ENCODE measurements at places on chromosomes 1 and 21.

GRCh38 chr1:192977089-192977706 lies 82.0 kb downstream of the UCHL5 start:
- DNase-seq = no peak

DNA sequence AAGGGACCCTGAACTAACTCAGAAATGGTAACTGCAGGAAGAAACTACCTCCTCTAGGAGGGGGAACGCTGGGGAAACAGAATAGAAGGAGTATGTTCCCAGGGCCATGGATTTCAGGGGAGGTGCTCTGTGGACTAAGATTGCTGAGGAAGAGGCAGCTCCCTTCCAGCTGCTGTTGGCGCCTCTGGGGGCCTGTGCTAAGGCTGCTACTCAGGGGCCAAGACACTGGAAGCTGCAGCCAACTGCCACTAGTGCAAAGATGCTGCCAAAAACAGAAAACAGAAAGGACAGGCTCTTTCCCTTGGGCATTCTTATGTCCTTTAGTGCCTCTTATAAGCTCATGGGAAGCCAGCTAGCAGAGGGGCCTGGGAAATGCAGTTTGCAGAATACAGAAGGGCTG lies 58.0 kb upstream of the SGIP1 start:
- no peak for DNase-seq

DNA sequence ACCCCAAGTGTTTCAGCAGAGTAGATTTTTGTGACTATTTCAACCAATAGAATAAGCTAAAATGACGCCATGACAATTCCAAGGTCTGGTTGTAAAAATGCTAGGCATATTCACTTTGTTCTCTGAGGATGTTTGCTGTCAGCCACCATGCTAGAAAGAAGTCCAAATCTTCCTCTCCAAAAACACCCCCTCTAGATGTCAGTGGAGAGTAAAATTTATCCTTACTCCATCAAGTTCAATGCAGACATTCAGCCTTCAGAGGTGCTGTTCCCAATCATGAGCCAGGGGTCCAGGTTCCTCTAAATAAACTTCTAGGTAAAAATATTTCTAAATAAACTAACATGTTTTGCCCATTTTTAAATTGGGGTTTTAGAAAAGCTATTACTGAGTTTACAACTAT lies 395.4 kb upstream of the ADAMTS5 start:
- DNase-seq = no peak

GRCh38 chr1:155166471-155167165 lies 6.5 kb downstream of the KRTCAP2 start:
- no peak for DNase-seq

DNA sequence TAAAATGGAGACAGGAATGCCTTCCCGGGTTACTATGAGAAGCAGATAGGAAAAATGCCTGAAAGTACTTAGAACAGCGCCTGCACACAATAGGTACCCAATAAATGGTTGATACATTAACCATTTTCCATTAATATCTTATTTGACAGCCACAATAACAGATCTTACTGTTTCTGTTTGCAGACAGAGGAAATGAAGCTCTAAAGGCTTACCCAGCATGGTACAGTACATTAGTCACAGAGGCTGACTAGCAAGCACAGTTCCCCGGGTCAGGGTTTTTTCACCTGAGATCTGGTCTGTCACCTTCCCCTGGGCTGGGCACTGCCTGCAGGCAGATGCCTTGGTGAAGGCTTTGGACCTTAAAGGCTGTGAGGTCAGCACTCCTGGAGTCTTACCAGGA lies 2.9 kb downstream of the TRIM63 start:
- DNase-seq = no peak

DNA sequence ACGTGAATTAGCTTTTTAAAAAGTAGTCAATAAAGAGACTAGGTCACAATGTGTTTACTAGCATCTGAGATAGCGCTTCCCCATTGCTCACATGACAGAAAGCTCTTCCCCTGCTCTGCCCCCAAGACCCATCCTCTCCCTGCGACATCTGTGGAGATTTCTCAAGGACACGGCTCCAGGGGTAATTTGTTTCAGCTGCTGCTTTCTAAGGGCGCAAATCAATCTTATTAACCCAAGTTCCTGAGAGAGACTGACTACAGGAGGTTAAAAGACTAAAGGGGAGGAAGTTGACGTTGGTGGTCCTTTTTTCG lies at the start of gene MYOCOS:
Gene MYOCOS, plus strand, starts transcription at position 92 of the 311 bp plus-strand sequence. CDS start 1,641 bp downstream, outside the sequence.
- DNase-seq = no peak

DNA sequence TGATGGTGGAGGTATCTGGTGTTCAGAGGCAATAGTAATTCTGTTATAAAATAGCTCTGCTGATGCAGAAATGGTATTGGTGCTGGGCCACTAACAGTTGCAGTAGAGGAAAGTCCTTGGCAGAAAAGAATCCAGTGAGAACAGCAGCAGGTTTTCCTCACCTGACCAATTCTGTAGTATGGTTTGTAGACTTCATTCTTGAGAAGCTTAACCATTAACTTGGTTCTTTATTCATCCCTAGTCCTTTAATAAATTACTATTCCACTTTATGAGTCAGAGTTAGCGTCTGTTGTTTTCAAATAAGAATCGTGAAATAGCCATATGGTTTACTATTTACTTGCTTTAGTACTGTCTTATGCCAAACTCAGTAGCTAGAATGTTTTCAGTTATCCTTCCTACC lies 128.5 kb upstream of the SERTAD4 start:
- no peak for DNase-seq

DNA sequence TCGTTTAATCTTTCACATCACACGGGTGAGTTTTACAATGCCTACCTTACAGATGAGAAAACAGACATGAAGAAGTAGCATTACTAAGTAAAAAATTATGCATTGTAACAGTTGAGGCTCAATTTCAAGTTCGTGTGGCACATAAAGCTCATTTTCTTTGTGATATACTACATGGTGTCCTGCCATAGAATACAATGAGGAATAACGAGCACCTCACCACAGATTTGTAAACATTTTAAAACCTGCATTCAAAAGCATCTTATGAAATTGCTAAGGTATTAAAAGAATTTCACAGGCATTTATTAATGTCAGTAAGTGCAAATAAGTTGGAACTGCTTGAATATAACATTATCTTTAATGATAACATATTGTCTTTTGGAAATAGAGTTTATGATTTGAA lies 47.8 kb upstream of the DEPDC1 start:
- DNase-seq = no peak

- no peak for DNase-seq
These were observed 128.6 kb downstream of the PRDM2 start for GRCh38 chr1:13828454-13829151.

DNA sequence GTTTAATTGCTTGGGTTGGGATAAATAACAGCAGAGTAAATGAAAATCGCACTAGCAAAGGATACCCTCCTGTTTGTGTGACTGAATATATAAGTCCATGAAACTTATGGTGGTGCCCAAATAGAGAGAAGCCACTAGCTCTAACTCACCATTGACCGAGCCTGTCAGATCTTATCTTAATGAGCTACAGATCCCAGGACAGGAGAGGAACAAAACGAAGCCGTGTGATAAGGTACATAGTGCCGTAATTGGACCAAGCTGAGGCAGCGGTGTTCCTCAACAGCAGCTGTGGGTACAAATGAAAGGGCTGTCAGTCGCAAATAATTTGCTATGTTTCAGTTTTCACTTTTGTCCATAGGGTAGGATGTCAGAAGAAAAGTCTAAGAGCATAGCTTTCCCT lies 276.1 kb downstream of the PTBP2 start:
- no peak for DNase-seq

GRCh38 chr1:43452789-43453441 lies 816 bp downstream of the HYI start:
- DNase-seq = no peak

- no peak for DNase-seq
These were observed 29.5 kb downstream of the LMO4 start for GRCh38 chr1:87358219-87358618.

- DNase-seq = no peak
These were observed 48.2 kb downstream of the IL12RB2 start for GRCh38 chr1:67355745-67356424.

GRCh38 chr21:28150778-28151177 lies 841.9 kb downstream of the LTN1 start:
- DNase-seq = no peak

DNA sequence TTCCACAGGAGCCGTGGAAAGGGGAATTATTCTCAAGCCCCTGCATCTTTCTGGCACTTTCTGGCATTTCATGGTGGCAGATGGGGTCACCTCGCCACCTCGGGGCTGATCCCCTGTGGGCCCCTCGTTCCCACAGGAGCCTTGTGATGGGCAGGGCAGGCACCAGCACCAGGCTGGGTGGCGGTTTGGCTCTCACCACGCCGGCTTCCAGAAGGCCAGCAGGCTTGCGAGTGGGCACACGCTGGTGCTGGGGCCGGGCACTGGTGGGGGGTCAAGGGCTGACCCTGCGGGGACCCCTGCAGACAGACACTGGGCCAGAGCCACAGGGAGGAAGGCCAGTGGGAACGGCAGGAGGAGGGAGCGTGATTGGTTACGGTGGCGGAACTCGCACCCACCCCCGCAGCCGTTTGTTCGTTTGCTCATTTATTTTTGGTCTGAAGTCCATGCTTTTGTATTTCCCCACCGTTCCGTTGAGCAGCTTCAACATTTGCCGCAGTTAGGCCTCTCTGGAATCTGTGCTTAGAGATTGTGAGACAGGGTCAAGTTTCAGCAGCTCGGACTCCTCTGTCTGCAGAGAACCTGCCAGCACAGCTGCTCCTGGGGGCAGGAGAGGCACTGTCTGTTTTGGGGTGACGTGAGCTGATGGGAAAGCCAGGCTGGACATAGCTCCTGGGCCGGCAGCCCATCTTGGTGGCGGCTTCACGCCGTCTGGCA lies 5.3 kb downstream of the COL18A1 start:
- DNase-seq = no peak

GRCh38 chr1:47618830-47619229 lies 181.0 kb downstream of the FOXD2 start:
- DNase-seq = no peak

- no peak for DNase-seq
These were observed 77.0 kb upstream of the C1orf105 start for GRCh38 chr1:172343240-172344160.

GRCh38 chr1:223242971-223243370 lies 99.9 kb upstream of the TLR5 start:
- DNase-seq = no peak

- DNase-seq = no peak
These were observed at the start of gene KCNJ9 for GRCh38 chr1:160081261-160081936. Gene KCNJ9, plus strand, starts transcription at chr1:160081538. Its CDS starts 2,493 bp downstream, at chr1:160084031.

GRCh38 chr1:238647877-238648276 lies 738.5 kb upstream of the CHRM3 start:
- no peak for DNase-seq

- DNase-seq = no peak
These were observed 7.6 kb downstream of the DCLRE1B start for GRCh38 chr1:113912594-113913311.

DNA sequence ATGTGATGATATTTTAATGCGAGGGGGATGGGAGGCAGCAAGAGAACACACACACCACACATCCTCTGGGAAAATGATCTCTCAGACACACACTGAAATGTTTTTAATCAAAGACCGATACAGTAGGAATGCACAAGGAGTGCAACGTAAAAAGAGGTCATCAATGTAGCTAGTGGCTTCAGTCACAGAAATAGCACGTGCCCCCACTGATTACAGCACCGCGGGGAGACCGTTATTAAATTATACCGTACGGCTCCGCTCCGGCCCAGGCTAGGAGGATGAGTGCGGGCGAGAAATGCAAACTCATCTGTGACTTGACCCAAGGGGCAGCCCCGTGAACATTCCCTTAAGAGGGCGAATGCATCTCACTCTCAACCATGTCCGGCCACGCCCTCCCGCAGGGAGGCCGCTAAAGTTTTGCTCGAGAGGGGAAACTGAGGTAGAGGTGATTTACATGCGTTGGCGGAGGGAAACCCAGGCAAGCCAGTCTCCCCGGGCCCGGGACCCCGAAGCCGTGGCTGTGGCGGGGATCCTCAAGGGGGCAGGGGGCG lies 552 bp downstream of the UBR4 start:
- DNase-seq = no peak

DNA sequence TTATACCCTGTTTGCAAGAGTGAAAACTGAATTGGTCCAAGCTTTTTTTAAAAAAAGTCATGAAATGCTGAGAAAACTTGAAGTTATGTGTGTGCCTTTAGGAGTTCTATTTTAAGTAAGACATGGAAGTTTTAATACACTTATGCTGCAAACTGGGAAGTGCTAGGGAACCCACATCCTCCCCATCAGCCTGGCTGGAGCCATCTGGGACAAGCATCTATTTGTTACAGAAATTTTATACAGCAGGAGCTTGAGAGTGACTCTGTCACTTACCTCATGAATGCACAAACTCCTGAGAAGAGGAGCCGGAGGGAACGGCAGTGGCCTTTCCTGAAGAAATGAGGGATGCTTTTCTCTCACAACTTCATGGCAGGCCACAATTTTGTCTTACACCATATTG lies 78.2 kb upstream of the SLC44A3 start:
- no peak for DNase-seq

- DNase-seq = no peak
These were observed 16.8 kb downstream of the RPS6KA1 start for GRCh38 chr1:26546375-26546774.

GRCh38 chr1:207081088-207081487 lies 7.6 kb upstream of the C4BPB start:
- DNase-seq = no peak

- no peak for DNase-seq
These were observed 630 bp upstream of the DBT start for GRCh38 chr1:100250264-100250663.

- DNase-seq = no peak
These were observed 275.0 kb upstream of the BEND5 start for GRCh38 chr1:49051647-49052046.

DNA sequence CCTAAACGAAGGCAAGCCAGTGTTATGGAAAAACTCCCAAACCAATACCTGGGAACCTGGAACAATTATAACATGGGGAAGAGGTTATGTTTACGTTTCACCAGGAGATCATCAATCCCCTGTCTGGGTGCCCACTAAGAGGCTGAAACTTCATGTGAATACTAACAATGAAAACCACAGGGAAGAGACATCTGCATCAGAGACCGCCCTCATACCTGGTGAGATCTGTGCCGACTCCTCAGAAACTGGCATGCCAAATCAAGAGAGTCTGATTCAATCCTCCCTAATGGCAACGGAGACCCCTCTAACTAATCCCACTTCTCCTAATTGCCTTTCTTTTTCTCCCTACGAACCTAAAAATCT lies 163.2 kb downstream of the IER5 start:
- DNase-seq = no peak

- DNase-seq = no peak
These were observed 28.2 kb upstream of the SLAMF9 start for GRCh38 chr1:159982280-159982679.

DNA sequence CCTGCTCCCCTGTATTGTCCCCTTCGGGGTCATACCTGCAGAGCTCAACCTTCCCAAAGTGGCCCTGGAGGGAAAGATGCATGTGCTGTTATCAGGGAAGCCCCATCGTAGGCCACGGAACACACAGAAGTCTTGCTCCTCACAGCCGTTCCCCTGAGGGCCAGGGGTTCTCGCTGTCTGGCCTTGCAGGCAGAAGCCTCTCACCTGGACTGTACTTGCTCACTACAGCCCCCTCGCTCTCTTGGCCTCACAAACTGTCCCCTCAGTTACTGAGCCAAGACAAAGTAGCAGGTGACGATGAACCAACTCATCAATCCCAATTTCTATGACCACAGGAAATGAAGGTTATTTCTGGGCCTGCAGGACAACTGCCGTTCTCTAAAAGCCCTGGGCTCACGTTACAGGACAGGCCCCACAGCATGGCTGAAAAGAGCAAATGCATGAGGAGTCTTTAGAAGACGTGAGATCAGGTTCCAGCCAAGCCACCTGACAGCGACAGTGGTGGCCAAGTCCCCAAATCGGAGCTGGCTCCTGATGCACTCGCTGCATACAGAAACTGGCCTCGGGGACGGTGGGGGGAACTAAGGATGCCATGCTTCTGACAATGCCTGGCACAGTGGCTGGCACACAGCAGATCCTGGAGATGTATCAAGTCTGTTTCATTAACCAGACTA lies 95.0 kb downstream of the RAVER2 start:
- DNase-seq = no peak
